ENCODE measurements at places on chromosomes 6 and 20. TPM values are rescaled to one million over a fixed set of nuclear protein-coding genes. Genes with fewer than 3 reads are reported as not detected.

The C6orf118 gene
- total RNA-seq: not detected

The PNPLA1 gene
- 0.20 TPM for total RNA-seq

GRCh38 chr6:85866370-85866730, 223.7 kb upstream of the SYNCRIP start:
- no peak for DNase-seq

- no peak for DNase-seq
Measured at GRCh38 chr20:10306440-10307358, 88.1 kb downstream of the SNAP25 start.

DNA sequence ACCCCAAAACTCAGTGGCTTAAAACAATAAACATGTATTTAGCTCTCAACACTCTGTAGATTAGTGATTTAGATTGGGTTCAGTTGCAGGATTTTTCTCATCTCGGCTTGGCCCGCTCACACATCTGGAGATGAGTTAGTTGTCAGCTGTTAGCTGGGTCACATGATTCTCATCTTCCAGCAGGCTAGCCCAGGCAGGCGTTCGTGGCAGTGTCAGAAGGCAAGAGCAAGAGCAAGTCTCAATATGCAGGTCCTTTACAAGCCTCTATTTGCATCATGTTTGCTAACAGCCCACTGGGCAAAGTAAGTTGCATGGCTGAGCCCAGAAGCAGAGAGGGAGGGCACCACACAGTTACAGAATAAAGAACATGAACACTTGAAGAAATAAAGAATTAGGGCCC, 83.6 kb upstream of the MYLIP start:
- DNase-seq: no peak

DNA sequence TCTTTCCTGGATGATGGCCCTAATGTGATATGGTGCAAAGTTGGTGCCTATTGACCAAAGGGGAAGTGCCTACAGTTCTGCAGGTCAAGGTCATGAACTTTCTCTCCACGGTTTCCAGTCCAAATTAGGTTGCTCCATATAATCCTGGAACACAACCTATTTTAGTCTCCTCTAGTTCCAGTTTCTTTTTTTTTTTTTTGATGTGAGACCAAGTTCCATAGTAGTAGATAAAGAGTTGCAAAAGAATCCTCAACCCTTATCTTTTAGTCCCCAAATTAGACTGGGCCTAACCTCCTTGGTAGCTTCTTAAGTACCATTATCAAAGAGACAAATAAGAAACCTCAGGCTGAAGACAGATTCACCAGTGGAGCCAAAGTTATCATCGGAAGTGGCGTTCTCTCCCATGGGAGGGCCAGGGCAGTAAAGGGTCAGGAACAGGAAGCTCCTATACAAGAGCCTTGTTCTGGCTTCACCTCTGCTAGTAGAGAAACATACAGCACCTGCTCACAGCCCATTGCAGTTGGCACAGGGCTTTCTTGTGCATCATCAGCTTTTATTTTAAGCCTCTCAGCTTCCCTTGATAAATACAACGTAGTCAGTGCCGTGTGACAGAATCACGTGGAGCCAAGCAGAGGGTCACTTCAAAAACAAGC, 132.2 kb upstream of the RREB1 start:
- DNase-seq: no peak

DNA sequence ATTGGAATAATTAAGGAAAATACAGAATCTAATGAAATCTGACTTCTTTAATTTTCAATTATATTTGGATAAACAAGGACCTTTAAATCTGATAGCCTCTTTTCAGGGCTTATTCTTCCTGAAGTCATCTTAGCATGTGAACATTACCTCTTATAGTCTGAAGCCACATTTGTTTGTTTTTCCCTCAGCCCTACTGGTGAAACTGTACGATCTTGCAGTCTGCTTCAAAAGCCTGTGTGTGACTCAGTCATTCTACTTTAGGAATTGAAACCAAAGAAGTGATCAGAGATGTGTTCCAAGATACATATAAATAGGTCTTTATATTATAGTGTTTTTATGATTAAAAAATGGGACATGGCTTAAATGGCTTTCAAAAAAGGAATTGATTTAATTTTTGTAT, 67.5 kb downstream of the MACROD2 start:
- no peak for DNase-seq

DNA sequence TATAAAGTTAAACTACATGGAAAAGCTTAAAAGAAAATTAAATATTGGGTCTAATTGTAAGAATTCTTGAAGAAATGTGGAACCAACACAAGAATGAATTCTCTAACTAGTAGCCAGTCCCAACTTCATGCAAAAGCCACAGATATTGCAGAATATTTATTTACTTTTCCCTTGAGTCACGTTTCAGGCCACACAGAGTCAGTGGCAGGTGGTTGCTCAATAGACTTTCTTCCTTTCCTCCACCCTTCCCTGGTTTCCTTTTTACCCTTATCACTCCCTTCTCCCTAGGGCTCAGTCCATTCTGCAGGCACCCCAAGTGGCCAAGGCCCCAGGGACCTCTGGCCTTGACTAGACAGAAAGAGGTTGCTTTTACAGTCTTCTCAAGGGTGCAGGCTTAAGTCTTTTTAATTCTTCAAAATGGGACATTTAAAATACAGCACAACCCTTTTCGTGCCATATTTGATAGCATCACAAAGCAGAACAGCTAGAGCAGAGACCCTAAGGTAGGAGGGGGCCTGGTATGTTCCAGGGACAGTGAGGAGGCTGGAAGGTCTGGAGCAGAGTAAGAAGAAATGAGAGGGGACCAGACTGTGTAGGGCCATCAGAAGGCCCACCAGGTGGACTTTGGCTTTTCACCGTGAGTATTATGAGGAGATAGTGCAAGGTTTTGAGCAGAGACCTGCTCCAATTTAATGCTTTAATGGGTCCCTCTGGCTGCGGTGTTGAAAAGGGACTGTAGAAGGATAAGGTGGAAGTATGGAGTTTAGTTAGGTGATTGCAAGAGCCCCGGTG, 65.0 kb downstream of the HDDC2 start:
- no peak for DNase-seq

- DNase-seq: no peak
Measured at GRCh38 chr6:116764961-116765841, at the start of gene FAM162B. Gene FAM162B, minus strand, starts transcription at chr6:116765719. Its CDS starts 143 bp downstream, at chr6:116765576.

DNA sequence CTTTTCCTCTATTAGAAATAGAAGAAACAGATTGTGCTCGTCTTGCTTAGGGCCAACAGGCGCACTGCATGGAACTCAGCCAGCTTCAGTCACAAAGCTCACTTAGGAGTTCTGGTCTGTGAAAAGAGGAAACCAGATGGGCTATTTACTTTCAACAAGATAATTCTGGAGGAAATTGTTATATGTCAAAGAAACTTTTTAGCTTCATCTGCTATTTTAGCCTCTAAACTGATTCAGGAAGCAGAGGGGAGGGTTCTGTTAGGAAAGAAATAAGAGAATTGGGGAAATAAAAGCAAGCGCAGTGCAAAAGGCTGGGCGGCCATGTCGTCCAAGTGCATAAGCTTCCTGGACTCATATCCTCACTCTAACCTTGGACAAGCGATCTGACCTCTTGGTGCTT, 21.3 kb downstream of the PRKN start:
- peak; percentile 80 for DNase-seq

All from right atrium auricular region (tissue), 2 donors.